ENCODE measurements at places on chromosomes 7 and 10.

- no peak for DNase-seq
Observed at GRCh38 chr7:30877015-30877769, 34.5 kb upstream of the AQP1 start.

DNA sequence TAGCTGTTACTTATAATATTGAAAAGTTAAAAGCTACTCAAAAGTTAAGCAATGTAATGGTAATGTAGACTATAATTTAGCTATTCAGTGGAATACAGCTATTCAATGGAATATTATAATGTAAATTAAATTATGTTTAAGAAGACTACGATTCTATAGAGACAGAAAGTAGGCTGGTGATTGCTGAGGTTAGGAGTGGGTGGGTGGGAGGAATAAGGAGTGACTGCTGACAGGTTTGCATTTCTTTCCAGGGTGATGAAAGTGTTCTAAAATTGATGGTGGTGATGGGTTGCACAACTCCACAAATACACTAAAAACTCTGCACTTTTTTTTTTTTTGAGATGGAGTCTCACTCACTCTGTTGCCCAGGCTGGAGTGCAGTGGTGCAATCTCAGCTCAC is 21.4 kb downstream of the DENND2A start:
- DNase-seq: no peak

DNA sequence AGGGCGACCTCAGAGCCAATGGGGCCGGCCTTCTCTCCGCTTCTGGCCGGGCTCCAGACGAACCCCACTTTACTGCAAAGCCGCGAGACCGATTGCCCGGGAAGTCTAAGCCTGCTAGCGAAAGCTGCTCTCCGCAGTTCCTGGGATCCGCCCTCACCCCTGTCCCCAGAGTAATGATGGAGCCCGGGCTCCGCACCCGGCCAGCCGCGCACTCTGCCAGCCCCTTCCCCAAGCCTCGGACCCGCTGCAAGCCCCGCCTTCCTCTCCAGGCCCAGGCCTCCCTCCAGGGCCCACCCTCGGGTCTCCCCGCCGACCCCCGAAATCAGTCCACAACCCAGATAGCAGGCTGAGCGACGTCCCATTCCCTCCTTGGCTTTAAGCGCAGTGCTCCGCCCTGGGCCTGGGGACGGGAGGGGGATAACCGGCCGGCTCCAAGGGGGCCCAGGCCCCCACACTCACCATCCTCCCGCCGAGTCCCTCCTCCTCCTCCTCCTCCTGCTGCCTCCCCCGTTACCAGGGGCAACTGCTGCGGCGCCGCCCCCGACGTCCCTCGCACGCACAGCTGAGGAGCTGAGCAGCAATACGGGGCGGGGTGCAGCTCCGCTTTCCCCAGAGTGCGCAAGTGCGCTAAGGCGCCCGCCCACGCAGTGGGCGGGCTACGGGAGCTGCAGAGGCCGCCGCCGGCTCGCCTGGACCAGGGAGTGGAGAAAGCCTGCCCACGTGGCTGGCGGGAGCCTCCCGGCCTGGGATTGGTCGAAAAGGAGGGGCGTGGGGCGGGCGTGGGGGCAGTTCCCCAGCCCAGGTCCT is at the start of gene ARL3:
Gene ARL3 (minus strand): TSS at position 584 of the 807 bp plus-strand sequence. CDS start 122 bp downstream, at position 462.
- peak; percentile 93 for DNase-seq

DNA sequence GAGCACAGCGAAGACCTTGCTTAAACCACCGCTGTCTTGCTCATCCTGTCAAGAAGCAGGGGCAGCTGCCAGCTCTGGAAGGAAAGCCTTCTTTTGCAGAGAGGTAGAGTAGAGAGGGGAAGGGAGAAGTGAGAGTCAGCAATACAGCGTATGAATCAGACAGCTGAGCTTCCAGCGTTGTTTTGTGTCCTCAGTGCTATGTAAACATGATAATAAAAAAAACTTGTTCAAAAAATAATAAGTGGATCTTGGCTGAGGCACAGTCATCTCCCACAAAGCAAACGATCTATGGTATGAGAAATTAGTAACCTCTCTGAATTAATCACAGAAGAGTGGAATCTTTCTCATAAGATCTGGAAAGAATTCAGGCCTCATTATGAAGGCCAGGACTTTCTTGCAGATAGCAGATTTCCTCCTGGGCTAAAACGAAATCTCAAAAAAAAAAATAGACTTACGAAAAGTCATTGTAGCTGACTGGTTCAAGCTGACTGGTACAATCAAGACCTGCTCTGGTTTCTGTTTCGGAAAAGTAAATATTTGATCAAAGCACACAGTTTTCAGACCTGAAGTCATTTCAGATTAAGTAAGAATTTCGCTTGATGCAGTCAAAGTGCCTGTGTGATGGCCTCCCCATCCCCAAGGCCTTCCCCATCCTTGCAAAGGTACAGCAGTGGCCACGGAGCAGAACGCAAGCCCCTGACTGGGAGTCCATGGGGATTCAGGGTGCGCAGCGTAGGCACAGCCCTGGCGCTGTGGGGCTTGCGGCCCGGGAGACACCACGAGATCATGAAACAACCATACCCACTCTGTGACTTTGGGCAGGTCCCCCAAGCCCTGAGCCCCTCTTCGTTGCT is 29.4 kb downstream of the CHST15 start:
- no peak for DNase-seq

Measured in activated T-helper 1 cell treated with Interleukin-2 at 50 U/mL for 16 hours (primary cell).